Stimulated activated CD4-positive, alpha-beta T cell treated with anti-CD3 and anti-CD28 coated beads, Interleukin-4, amount 100 ng/mL, for 4 hours (primary cell): ENCODE measurements at places on chromosomes 7 and 10.

- no peak for DNase-seq
Measured at GRCh38 chr10:36168777-36169176, 526.7 kb upstream of the FZD8 start.

- no peak for DNase-seq
Measured at GRCh38 chr10:76106611-76107010, 675.2 kb downstream of the LRMDA start.

GRCh38 chr7:140485500-140486265 is 6.4 kb upstream of the MKRN1 start:
- no peak for DNase-seq

DNA sequence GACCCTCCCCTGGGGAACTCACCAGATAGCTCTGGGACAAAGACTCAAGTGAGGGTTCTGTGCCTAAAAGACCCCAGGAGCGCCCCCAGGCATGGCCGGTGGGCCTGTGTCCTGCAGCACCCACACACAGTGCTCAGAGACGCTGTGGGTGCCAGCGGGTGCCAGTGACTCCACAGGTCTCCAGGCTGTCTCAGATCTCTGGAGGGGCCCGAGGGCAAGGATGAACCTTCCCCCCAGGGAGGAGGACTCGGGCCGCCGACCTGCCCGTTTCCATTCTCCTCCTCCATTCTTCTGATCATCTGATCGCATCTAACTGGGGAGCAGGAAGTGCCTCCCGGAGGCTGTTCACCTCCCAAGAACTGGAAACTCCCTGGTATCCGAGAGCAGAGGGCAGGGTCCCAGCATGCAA is 980 bp downstream of the ADAM8 start:
- DNase-seq, result peak; percentile 37

GRCh38 chr7:87414794-87415188 is 60.7 kb downstream of the ABCB4 start:
- no peak for DNase-seq

DNA sequence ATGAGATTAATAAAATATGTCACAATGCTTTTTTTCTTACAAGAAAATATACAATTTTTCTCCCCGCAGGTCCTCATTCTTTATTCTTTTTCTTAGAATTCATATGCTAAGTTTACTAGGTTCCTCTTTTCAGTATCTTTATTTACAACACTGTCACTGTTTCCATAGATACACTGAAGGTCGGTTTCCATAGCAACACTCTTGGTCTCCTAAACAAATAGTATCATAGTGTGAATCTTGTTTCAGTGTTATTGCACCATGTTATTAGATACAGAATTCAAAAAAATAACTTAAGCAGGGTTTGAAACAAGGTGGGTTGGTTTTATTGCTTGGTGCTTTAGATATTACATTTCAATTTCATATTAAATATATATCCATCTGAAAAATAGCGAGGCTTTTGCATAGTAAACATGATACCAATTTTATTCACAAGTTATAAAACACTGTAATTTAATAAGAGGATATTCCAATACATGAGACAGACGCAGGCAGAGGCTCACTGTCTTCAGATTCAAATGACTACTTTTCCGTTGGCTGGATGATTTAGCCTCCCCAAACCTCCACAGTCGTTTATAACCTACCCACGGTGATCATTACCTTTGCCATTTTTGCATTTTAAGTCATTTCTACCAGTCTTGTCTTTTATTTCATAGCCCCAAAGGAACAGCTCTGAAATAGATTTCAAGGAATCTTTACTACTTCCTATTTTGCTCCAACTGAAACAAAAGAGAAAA is 88.9 kb upstream of the KLF6 start:
- DNase-seq, result no peak

DNA sequence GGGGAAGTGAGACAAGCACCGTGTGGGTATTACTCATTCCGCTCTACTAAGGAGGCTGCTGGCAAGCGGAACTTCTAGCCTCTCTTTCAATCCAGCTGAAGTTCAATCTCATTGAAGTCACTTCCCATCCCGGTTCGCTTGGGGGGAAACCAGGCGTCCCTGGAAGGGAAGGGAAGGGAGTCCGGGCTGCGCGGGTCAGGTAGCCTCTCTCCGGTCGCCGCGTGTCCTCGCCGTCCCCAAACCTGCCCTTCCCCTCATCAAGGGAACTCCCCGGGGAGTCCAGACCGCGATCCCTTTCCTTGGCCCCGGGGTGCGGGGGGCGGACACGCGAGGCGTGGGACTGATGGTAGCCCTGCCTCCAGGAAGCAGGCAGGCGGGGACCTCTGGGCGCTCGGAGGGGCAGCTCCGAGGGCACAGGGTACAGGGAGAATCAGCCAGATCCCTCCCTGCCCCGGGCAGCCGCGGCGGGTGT is 598 bp upstream of the ZEB1 start:
- DNase-seq, result peak; percentile 58

- DNase-seq, result no peak
Measured at GRCh38 chr7:41261080-41261479, 441.8 kb downstream of the INHBA start.

GRCh38 chr7:140454657-140455015 is 24.7 kb downstream of the MKRN1 start:
- no peak for DNase-seq

DNA sequence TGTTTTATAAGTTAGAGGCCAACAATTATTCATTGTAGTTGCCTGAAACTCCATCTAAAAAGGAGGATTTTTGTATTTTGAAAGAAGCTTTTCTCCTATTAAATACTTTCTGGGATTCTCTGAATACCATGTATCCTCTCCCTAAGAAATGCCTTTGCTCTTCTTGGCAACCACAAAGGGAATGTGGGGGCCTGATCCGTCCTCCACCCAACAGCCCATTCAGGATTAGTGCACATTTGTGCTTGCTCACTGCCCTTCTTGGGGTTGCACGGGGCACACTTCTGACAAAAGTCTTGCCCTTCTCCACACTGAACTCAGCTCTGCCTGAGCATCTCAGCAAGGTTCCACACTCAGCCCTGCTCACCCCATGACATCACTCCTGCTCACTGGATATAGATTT is 194.2 kb downstream of the SLC25A13 start:
- no peak for DNase-seq

DNA sequence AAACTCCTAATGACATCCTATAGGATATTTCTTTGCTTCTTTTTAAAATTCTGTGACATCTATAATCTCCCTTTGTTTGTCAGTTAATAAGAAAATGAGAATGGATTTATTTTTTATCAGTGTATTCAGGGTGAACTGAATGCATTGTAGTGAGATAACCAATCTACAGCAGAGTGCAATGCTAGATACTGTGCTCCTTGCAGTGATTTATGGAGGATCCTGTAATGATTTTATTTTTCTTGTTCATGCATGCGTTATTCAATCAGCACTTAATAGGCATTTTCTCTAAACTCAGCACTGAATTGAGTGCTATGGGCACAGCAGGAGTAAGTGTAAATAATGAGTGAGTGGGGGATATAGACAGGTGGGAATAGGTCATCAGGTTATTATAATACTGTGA is 253.9 kb downstream of the CDK14 start:
- no peak for DNase-seq

GRCh38 chr10:30467651-30468338 is 33.8 kb downstream of the MAP3K8 start:
- DNase-seq, result no peak

GRCh38 chr7:69608049-69608448 is 9.8 kb downstream of the AUTS2 start:
- DNase-seq, result no peak

DNA sequence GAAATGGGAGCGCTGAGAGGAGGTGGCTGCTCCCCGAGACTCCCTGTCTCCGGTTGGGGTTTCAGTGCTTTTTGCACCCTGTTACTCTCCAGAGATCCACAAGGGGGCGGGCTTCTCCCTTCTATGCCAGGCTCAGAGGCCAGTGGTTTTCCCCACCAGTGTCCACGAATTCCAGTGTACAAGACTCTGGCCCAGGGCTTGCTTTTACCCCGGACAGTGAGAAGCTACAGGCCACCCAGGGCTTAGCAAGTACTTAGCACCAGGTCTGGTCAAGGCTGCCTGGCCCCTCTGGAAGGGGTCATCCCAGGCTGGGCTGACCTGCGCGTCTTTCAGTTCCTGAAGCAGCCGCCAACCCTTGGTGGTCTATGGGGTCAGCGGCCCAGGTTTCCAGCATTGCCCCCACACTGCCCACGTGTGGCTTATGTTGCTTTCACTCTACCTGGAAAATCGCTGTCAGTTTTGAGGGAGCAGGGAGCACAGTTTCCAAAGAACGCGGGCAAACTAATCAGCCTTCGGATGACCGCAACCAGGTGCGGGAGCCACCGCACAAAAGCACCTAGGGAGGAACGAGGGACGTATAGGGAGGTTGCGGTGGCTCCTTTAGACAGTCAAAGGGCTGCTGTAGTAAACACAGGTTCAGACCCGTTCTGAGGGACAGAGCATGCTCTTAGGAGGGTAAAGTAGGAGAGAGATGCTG is 6.8 kb downstream of the CYP26A1 start:
- DNase-seq, result peak; percentile 23

DNA sequence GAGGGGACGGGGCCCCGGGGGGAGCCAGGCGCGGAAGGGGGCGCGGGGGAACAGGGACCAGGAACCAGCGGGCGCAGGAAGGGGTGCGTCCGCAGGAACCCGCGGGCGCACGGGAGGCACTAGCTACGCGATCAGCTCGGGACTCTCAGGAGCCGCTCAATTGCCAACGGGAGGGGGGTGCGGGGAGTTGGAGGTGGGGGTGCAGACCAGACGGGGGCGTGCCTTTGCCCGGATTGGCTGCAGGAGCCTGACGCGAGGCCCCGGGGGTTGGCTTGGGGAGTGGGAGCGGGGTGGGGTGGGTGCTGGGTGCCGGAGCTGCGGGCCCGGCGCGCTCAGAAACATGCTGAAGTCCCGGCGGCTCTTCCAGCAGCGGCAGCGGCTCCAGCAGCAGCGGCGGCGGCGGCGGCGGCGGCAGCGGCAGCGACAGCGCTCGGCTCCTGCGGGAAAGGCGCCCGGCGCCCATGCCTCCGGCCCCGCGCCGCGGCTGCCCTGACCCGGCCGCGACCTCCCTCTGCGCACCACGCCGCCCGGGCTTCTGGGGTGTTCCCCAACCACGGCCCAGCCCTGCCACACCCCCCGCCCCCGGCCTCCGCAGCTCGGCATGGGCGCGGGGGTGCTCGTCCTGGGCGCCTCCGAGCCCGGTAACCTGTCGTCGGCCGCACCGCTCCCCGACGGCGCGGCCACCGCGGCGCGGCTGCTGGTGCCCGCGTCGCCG is at the start of gene ADRB1:
TSS of gene ADRB1 (plus strand) at position 335 of the 715 bp plus-strand sequence. CDS start at position 602, 267 bp downstream.
- peak; percentile 17 for DNase-seq

GRCh38 chr10:95761939-95762492 is 6.1 kb downstream of the ENTPD1 start:
- no peak for DNase-seq

GRCh38 chr10:109966961-109967738 is 40.6 kb upstream of the ADD3 start:
- DNase-seq, result no peak

DNA sequence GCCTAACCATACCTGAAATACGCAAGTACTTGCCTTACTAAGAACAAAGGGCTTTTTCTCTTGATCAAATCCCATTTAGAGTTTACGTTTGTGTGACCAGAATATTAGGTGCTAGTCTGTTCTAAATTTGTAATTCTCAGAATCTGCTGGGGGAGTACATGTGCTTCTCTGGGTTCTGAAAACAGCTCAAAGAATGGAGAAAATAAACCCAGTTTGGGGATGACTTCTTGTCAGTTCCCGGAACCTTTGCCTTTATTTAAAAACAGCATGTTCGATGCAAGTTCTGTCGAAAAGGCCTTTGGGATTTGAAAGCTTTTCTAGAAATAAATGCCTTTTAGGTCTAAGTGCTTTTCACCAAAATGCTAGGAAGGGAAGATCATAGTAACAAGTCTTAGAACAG is 147.0 kb downstream of the ARID5B start:
- DNase-seq, result no peak

GRCh38 chr10:130111852-130112180 is 1.2 kb upstream of the C10orf143 start:
- no peak for DNase-seq
